ENCODE measurements at places on chromosomes 5 and 9.

GRCh38 chr9:4686112-4686511 is 6.7 kb downstream of the CDC37L1 start:
- no peak for DNase-seq

- peak; percentile 53 for DNase-seq
These were observed 41.9 kb upstream of the RIC1 start for GRCh38 chr9:5587024-5587423.

- DNase-seq: no peak
These were observed 390.4 kb upstream of the PRR16 start for GRCh38 chr5:120073722-120074121.

GRCh38 chr9:136282272-136282861 is 21.5 kb downstream of the CCDC187 start:
- no peak for DNase-seq

- peak; percentile 10 for DNase-seq
These were observed 633 bp upstream of the PPP1R26 start for GRCh38 chr9:135478829-135479468.

GRCh38 chr5:158117467-158118160 is 258.7 kb upstream of the CLINT1 start:
- DNase-seq: no peak

DNA sequence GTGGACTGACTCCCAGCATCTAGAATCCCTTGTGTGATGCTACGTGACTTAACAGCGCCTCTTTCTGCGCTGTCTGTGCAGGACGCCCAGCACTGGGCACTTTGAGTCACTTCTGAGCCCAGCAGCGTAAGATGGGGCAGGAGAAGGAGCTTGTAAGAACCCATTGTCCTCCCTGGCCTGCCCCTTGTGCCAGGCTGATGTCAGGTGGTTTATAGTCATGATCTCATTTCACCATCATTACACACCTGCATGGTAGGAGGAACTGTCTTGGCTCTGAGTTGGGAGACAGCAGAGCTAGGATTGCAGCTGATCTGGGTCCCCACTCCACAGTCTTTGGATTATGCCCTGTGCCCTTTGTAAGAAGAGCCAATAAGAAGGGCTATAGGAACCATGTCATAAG is 12.2 kb downstream of the ERGIC1 start:
- DNase-seq: no peak

DNA sequence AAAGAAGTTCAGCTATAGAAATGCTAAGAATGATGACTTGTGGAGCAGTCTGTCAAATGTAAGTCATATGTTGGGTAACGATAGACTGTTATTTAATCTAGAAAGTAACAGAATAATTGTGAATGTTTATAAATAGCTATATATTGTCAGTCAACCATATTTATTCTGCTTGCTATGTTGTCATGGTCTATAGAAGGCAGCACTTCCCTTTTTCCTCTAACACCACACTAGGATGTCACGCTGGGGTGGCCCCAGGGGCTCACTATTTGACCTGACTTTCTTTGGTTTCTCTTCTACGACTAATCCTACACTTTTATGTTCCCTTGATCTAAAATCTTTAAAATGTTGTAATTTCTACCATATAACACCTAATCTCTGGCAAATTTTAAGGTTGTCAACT is 20.5 kb downstream of the ERAP2 start:
- no peak for DNase-seq

- no peak for DNase-seq
These were observed 75.1 kb downstream of the GNAQ start for GRCh38 chr9:77956555-77956954.

GRCh38 chr5:72110394-72111013 is 3.2 kb downstream of the MAP1B start:
- DNase-seq: no peak

GRCh38 chr5:123180178-123180577 is 91.1 kb downstream of the PRDM6 start:
- no peak for DNase-seq

DNA sequence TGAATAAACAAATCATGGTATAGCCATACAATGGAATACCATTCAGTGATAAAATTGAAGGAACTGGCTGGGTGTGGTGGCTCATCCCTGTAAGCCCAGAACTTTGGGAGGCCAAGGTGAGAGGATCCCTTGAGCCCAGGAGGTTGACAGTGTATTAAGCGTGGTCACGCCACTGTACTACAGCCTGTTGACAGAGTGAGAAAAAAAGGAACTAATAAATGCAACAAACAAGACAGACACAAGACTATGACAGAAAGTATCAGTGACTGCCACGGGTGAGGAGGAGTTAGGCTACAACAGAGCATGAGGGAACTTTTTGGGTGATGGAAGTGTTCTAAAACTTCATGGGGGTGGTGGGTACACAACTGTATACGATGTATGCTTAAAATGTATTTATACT is 2.2 kb downstream of the FNIP1 start:
- no peak for DNase-seq

GRCh38 chr5:172841256-172841655 is 7.2 kb downstream of the ERGIC1 start:
- no peak for DNase-seq

DNA sequence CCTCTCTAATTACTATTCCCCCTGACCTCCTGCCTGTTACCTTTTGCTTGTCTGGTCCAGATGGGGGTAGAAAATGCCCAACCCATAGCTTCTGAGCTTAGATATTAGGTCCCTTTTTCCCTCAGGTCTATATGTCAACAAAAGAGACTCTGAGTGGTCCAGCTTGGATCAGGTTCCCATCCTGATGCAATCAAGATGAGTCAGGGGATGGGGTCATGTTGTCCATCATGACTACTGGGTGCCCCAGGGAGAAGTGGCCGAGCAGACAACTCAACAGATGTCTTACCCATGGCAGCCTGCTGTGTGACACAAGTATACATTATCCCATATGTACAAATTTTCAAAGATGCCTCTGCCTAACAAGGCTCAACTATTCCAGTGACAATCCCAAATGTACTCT is 9.1 kb upstream of the ANKH start:
- DNase-seq: no peak

- DNase-seq: no peak
These were observed 557.9 kb upstream of the GRAMD2B start for GRCh38 chr5:125865166-125865815.

- DNase-seq: no peak
These were observed 760.0 kb upstream of the RIOK2 start for GRCh38 chr5:97943036-97943435.

- no peak for DNase-seq
These were observed 46.8 kb upstream of the CLPTM1L start for GRCh38 chr5:1391691-1392090.

GRCh38 chr5:82754036-82754746 is 323.0 kb downstream of the TMEM167A start:
- no peak for DNase-seq

GRCh38 chr9:15253786-15254185 is 53.2 kb downstream of the TTC39B start:
- DNase-seq: no peak

DNA sequence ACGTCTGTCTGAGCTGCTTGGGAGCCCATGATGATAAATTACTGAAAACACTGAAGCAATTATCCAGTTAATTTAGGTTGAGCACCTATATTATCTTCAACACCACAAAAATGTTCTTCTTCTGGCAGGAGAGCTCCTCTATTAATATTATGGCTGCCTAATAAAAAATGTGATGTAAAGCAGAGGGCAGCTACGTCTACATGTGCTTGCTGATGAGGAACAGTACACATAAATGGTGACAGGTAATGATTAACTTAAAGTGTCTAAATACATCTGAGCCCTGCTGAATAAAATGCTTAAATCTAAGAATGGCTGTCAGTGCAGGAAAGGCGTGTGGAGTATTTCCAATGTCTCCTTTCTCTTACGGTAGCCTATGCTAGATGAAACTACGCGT is 131.3 kb upstream of the NR3C1 start:
- DNase-seq: no peak

DNA sequence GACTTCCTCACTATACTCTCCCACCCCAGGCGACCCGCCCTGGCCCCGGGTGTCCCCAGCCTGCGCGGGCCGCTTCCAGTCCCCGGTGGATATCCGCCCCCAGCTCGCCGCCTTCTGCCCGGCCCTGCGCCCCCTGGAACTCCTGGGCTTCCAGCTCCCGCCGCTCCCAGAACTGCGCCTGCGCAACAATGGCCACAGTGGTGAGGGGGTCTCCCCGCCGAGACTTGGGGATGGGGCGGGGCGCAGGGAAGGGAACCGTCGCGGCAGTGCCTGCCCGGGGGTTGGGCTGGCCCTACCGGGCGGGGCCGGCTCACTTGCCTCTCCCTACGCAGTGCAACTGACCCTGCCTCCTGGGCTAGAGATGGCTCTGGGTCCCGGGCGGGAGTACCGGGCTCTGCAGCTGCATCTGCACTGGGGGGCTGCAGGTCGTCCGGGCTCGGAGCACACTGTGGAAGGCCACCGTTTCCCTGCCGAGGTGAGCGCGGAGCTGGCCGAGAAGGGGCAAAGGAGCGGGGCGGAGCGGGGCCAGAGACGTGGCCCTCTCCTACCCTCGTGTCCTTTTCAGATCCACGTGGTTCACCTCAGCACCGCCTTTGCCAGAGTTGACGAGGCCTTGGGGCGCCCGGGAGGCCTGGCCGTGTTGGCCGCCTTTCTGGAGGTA is 2.1 kb downstream of the CA9 start:
- DNase-seq: no peak

DNA sequence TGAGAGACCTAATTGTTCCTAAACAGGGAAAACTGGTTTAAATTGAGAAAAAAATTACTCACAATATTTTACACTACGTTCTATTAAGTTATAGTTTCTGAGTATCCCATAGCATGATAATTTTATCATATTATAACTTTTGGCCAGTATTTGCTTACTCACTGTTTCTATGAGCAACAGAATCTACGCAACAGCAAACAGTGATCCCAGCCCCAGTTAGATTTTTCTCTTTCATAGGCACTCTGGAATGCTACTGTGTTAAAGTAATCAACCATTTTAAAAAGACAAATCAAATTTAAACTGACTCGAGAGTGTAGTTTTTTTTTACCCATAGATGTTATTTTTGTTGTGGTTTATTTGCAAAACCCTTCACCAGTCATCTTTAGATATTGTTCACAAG is 107.2 kb downstream of the XRCC4 start:
- DNase-seq: no peak

DNA sequence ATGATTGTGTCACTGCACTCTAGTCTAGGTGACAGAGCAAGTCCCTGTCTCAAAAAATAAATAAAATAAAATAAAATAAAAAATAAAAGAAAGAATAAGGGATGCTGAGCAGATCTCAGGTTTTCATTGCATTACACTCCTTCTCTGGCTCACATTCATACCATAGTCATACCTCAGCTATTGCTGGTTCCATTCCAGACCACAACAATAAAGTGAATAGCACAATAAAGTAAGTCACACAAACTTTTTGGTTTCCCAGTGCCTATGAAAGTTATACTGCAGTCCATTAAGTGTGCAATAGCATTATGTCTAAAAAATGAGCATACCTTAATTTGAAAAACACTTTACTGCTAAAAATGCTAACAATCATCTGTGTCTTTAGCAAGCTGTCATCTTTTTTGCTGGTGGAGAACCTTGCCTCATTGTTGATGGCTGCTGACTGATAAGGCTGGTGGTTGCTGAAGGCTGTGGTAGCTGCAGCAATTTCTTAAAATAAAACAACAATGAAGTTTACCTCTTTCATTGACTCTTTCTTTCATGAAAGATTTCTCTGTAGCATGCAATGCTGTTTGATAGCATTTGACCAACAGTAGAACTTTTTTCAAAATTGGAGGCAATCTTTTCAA is 415.7 kb downstream of the ZNF608 start:
- DNase-seq: peak; percentile 10

GRCh38 chr9:113219969-113220368 is 1.1 kb downstream of the FKBP15 start:
- DNase-seq: peak; percentile 59

- DNase-seq: no peak
These were observed 174.2 kb downstream of the OXCT1 start for GRCh38 chr5:41695920-41696582.

DNA sequence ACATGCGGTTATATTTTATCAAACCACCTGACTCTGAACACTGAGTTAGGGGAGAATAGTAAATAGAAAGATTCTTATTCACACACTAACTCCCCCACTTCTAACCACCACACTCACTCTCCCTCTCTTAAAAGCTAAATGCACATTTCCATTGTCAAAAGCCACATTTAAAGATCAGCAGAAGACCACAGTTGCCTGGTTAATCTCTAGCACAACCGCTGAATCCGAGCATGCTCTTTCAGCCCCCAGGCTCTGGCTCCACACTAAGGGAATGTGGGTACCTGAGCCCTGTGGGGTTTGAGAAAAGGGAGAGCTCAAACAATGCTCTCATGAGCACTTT is 35.7 kb downstream of the PFDN1 start:
- no peak for DNase-seq

DNA sequence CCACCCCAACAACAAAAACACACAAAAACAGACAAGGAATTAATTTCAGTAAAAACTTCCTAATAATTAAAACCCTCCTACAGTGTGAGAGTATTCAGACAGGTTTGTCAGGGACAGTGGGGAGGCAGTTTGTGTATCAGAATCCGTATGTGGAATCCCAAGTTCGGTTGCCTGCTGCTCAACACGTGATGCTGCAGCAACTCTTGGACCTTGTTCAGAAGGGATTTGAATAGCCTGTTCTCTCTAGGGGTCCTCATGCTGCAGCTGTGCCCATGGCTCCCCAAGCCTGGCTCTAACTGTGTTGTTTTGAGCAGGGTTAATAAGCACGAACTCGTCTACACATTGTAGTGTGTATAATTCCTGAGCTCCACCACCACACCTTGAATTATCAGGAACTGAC is 28.7 kb downstream of the TLE4 start:
- no peak for DNase-seq

- DNase-seq: no peak
These were observed 3.0 kb downstream of the GRK6 start for GRCh38 chr5:177429248-177430040.

DNA sequence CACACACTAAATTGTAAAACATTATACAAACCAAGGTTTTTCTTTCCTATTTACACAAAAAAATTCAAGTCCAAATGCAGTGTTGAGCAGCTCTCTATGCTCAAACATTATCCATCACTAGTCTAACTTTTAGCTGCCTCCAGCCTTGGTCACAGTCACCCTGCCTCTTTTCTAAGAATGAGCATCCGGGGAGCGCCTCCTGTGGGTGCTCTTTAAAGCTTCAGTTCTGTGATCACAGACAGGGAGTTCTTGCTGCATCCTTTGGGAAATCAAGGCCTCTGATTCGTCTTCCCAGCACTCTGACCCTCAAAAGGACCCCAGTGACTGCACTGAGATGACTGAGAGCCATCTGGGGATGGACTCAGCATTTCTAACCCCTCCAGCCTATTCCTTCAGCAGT is 289.6 kb downstream of the SEC61B start:
- no peak for DNase-seq

DNA sequence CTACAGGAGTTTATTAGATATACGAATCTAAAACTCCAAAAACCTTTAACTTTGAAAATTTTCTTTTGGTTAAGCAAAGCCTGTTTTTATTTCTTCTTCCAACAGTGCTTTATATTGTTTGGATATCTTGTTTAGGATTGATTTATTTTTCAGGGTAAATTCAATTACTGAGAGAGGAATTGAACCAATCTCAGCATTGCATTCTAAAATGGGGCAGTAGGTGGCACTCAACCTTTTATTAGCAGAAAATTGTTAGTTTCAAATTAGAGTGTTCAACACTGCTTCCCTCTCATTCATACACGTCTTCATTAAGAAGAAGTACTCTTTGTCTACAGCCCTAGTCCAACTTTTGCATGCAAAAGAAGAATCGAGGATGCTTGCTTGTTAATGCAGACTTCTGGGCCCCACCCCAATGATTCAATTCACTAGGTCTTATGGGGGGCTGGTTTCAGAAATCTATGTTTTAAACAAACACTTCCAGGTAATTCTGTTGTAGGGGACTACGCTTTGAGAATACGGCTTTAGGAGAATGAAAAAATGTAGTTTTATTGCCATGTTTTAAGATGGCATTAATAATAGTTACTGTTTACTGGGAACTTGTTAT is 26.6 kb downstream of the MRPL22 start:
- DNase-seq: no peak
